ENCODE measurements at places on chromosomes 6 and 20.

DNA sequence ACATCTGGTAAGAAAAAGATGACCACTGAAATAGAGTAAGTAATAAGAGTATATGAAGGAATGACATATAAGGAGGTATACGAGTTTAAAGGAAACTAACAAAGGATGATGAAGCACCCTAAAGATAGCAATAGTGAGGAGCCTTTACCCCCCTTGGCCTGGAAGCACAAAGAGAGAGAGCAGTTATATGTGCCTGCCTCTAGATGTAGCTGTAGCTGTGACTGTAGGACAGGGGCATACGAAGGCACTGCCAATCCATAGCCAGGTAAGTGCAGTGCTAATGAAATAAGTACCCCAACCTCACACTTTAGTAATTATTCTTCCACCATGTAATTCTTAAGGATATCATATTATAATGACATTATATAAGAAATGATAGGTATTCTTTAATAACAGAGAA lies 90.1 kb upstream of the FKBP1C start:
- DNase-seq, result no peak

GRCh38 chr20:382291-383115 lies 1.9 kb downstream of the TRIB3 start:
- DNase-seq, result no peak

GRCh38 chr6:129429956-129430355 lies 280.0 kb downstream of the ARHGAP18 start:
- no peak for DNase-seq

- no peak for DNase-seq
Measured at GRCh38 chr6:158978757-158979156, 21.2 kb downstream of the RSPH3 start.

DNA sequence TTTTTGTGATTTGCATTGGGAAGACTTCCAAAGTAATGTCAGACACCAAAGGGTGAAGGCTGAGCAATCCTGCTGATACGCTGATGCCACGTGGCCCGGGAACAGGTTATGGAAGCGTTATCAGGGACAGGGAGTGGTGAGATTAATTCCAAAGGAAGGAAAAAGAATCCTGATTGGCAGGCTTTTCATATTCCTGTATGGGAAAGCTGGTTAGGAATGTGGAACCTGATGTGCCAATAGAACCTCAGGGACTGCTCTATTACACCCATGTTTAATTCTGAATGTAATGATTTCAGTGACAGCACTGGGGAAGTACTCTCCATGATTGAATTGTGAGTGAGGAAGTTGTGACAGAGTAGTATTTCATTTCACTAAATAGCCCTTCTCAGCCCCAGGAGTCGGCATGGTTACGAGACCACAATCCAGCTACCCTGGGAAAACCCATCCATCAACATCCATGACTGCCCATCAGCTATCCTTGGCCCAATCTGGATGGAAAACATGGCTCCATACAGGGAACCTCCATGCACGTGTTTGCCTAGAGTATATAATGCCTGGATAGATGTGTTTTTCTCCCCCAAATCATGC lies 49.4 kb downstream of the F13A1 start:
- no peak for DNase-seq

DNA sequence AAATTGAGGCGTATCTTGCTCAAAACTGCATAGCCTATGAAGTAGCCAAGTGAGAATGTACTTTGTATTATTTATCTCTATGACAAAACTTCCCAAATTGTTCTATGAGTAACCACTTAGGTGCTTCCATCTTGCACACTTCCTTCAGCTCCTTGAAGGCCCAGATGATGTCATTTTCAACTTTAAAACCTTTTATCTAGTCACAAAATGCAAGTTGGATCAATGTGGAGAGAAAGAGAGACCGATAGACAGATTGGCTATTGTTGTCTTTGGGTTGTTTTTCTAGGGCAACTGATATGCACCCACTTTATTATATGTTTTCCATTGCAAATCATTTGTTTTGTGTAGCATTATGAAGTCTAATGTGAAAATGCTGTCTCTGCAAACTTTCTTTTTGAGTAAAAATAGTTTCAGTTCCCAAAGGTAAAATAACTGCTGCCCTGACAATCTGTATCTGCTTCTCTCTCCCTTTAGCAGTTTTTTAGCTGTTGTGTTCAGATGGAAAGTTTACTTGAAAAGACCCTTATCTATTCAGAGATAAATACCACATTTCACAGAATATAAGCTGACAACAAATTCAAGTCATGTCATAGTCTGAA lies 73.7 kb upstream of the CITED2 start:
- no peak for DNase-seq

DNA sequence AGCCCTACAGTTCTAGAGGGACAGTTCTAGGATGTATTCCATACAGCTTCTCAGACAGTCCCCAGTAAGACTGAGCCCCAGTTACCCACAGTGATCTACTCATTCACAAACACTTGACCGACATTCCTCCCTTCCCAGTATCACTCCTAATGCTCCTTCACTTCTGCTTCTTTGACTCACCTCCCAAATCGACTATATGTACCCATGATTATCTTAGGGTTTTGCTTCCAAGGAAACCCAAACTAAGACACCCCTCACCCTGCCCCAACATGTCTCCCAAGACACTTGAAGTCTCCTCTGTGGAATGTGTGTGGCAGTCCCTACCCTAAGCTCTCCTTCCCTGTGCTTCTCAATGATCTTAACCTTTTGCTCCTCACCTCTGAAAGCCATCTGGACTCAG lies 23.6 kb upstream of the TGM6 start:
- no peak for DNase-seq

DNA sequence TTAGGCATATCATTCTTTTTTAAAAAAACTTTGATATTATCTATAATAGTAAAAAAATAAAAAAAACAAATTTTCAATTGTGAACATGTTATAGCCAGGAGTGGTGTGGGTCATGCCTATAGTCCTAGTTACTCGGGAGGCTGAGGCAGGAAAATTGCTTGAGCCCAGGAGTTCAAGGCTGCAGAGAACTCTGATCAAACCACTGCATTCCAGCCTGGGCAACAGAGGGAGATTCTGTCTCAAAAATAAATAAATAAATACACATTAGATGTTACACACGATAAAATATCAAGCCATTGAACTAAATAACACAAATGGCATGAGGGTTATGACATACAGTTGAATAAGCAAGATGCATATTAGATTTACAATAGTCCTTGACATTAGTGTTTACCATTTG lies 27.9 kb upstream of the MYMX start:
- DNase-seq, result no peak

- no peak for DNase-seq
Measured at GRCh38 chr6:99338188-99338587, 11.3 kb downstream of the FAXC start.

DNA sequence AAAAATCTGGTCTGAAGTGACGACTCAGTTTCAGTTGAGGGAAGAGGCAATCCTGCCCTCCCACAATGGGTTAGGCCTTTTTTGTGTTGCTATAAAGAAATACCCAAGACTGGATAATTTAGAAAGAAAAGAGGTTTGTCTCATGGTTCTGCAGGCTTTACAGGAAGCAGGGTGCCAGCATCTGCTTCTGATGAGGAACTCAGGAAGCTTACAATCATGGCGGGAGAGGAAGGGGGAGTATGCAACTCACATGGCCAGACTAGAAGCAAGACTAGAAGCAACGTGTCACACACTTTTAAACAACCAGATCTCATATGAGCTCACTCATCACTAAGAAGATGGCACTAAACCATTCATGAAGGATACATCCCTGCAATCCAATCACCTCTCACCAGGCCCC lies 529.3 kb downstream of the KIF16B start:
- DNase-seq, result no peak

GRCh38 chr20:16922834-16923233 lies 174.7 kb downstream of the OTOR start:
- DNase-seq, result no peak

DNA sequence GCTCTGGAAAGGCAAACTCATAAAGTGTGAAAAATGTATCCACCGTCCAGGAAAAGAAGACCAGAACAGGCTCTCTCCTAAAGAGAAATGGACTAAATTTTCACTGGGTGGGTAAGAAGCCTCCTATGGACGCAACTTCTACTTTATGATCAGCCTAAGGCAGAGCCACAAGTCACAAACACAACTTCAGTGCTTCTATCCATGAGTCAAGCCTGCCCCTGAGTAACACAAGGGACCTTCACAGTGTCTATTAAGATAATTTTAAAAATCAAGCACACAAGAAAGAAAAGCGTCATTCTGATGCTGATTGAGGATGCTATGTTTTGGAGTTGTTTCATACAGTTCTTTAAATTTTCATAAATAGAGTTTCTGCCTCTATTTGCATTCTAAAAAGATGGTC lies 601.7 kb upstream of the ARID1B start:
- no peak for DNase-seq

DNA sequence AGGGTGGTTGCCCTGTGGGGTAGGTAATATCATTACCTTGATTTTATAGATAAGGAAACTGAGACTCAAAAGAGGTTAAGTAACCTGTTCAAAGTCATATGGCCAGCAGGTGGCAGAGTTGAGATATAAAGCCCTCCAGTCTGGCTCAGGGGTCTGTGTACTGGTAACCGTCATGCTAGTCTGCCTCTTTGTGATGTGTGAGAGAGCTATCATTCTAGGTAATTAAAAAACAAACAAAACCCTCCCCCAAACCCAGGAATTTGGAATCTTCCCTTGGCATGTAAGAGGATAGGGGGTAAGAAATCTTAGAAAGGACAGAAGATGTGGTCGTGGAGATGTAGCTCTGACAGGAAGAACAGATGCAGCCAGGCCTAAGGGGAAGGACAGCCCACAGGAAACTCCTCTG lies 206.0 kb downstream of the CDC5L start:
- DNase-seq, result no peak

DNA sequence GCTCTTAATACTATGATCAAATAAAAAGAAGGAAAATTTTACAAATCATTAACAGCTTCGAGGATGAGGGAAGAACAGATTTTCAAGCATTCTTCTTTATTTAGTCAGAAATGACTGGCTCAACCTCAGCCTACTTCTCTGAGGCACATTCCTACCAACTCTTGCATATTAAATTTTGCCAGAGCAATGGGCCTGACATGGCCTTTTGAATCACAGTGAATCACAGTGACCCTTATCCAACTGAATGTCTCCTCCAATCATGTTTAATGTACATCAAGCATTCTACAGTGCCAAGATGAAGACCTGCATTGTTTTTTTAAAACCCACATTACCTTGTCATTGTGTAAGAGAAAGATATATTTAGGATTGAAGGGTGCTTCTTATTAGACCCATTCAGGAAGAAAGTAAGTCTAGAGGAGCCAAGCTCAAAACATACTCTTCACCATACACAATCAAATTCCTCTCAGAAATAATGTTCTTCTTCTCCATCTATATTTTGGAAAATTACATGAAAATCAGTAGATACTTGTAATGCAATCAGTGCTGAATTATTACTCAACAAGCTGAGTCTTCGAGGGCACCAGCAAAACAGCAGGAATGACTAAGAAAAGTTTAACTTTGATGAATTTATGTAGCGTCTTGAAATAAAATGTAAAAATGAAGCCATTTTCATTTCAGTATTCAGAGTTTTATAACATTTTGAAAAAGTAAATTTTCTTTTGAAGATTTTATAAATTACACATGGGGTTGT lies 44.1 kb upstream of the MOXD1 start:
- DNase-seq, result no peak

GRCh38 chr6:34066218-34066571 lies 79.7 kb downstream of the GRM4 start:
- DNase-seq, result no peak

All from activated T-cell treated with anti-CD3 and anti-CD28 coated beads, Interleukin-2, amount 50 U/mL, for 1 hour (primary cell).